ENCODE measurements at places on chromosomes 3 and 15.

DNA sequence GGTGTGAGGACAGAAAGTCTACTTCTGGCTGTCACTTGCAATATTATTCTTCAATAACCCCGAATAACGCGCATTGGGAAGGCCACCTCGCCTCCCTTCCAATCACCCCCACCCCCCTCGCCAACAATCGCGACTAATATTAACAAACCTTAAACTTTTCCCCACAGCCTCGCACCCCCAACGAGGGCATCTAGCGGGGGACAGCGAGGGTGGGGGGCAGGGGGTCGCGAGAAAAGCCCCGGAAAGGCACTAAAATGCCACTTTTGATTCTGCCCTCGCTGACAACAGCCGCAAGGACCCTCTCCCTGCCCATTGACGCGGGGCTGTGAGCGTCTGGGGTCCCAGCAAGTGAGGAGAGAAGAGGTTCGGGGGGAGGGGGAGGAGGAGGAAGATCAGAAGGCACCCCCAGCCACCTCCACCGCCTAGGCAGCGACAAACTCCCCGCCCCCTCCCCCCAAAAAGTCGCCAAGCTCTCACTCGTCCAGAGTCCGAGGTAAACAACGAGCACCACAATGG is 868 bp downstream of the SATB1 start:
- no peak for DNase-seq

DNA sequence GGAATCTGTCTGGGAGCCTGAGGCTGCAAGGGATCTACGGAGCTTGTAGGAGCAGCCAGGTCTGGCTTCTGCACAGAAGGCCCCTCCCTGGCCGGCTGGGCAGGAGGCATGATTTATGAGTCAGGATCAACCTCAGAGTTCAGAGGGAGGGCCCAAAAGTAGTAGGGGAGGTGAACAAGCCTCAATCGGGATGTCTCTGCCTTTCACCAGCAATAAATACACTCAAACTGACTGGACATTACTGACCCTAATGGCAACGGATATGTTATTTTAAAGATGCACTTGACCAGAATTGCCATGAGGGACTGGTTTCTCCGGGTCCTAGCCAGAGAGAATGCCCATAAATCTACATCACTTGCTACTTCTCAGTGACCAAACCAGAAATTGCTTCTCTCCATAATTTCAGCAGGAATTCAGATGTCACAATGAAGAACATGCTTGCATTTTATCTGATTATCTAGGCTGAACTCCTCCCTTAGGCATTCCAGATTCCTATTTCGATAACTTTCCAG is 109.6 kb upstream of the LMOD3 start:
- no peak for DNase-seq

DNA sequence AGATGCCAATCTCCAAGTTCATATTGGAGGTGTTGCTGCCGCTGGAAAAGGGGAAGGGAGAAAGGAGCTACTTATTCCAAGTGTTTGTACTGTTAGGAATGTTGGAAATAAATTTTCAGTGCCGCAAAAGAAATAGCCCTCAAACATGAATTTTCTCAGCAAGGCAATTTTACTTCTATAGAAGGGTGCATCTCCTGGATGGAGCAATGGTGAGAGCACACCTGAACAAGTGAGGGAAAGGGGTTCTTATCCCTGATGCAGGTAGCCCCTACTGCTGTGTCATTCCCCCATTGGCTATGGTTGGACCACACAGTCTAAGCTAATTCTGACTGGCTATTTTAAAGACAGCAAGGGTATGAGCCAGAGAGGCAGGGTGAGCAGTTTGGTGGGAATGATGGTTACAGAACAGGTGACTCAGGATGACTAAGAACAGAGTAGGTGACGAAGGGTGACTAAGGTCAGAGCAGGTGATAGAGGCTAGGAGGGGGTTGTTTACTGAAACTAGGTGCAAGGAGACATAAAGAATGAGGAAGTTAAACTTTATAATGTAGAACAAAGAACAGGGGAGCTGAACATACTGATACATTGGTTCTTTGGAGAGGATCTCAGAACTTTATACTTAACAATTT is 503.5 kb downstream of the EDEM1 start:
- DNase-seq: no peak

DNA sequence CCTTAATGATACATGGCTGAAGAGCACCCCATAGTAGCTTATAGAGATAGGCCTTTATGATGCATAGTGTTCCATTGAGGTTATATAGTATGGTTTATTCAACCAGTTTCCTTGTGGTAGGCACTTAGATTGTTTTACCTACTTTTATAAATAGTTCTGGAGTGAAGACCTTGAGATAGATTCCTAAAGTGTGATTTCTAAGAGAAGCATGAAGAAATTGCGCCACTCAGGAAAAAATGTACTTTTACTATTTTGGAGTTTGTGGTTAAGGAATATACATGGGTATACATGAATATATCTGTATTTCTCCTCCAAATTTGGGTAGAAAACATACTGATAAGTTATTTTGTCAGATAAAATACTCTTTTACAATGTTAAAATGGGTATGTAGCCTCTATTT is 70.5 kb downstream of the CHD2 start:
- DNase-seq: no peak

DNA sequence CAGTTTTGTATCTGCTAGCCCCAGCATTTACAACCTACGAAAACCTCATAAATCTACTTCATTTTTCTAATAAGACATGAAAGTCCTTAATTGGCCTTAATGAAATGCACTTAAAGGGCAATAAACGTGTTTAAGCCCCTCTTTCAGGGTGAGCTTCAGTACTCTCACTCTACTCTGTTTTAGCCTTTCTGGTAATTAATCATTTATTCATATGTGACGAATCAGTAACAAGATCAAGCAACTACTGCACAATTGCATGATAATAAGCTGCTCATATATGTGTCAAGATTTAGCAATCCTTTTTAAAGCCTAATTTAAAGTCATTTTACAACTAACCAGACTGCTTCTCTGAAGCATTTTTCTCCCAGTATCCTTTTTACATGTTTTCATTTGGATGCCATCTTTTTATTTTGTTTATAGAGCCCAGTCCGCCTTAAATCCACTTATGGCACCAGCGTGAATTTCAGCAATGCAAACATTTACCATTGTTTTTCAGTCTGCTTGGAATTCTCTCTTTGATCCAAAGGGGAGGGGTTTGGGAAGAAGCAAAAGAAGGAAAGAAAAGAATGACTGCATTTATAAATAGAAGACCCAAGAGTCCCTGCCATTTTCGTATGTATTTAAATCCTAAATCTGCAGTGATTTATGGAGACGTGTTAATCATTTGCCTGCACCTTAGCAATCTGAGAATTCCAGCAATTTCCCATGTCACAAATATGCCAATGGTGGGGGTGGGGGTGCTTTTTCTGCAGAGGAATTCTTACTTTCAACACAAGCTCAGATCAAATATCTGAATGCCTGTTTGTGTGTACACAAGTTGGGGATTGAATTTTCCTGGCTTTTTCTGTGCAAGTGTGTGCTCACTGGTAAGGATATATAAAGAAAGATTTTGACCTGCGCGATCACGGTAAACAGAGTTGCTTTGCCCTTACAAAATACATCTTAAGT is 230.8 kb upstream of the TBC1D5 start:
- peak; percentile 7 for DNase-seq

DNA sequence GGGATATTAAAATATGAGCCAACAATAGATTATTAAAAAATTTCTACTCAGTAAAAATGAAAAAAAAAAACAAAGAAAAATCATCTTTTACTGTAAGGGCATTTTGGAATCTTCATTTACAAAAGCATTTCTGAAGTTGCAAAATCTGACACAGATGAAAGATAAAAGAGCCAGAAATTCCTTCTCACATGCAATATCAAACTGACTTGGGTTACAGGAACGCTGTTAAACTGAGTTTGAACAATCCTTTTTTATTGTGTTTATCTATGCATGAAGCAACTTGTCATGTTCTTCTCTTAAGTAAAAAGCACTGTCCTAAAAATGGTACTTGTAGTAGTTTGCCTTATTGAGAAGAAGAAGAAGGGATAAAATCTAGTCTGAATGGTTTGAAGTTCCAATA is 468.5 kb upstream of the KCNMB2 start:
- no peak for DNase-seq

DNA sequence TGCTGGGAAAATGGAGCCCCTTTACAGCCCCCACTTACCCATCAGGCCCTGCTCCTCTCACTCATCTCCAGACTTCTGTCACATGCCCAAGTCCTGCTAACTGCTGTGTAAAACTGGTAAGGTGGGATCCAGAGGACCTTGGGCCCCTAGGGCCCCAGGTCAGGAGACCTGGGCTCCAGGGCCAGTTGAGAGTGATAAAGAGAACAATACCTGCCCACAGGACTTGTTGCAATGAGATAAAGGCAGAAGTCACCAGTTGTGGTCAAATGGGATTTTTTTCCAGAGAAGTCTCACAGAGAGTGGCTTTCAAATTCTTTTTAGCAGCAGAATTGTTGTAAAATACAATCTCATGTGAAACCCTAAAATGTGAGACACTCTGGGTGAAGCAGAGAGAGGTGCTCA is 753 bp downstream of the FURIN start:
- no peak for DNase-seq

GRCh38 chr15:32107477-32108080 is 77.3 kb downstream of the CHRNA7 start:
- DNase-seq: no peak

GRCh38 chr3:14471690-14472089 is 68.5 kb downstream of the GRIP2 start:
- no peak for DNase-seq

- no peak for DNase-seq
These were observed 45.9 kb upstream of the SEC61A1 start for GRCh38 chr3:128006061-128007032.

- DNase-seq: no peak
These were observed 28.4 kb upstream of the CHST2 start for GRCh38 chr3:143090976-143091837.

DNA sequence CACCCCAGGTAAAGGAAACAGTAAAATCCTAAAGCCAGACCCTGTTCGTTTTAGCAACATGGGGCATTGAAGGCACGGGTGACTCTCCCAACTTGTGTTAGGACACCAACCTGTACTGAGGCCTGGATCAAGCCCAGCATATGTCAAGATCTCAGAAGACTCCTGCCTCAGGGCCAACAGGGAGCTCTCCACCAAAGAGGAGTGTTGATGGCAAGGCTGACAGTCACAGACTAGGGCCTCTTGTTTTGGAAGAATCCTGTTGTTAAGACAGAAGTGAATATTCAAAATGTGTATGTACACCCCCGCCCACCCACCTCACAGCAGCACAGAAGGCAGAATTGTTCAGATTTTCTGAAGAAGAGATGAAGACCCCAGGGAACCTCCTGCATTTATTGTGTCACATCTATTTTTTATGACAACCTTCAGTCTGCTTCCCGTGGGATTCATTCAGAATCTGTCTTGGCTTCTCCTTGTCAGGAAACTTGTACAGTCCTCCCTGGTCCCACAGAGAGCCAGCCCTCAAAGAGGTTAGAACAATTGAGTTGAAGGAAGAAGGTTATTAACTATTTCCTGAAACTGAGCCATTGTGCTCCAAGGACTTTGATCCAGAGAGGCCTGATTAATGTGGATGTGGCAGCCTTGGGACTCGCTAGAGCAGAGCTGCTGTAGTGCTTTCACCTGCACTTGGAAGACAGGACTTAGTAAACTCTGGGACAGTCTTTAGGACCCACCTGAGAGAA is 61.7 kb upstream of the PLXNA1 start:
- peak; percentile 37 for DNase-seq

GRCh38 chr15:87829332-87830050 is 427.0 kb downstream of the NTRK3 start:
- DNase-seq: no peak

DNA sequence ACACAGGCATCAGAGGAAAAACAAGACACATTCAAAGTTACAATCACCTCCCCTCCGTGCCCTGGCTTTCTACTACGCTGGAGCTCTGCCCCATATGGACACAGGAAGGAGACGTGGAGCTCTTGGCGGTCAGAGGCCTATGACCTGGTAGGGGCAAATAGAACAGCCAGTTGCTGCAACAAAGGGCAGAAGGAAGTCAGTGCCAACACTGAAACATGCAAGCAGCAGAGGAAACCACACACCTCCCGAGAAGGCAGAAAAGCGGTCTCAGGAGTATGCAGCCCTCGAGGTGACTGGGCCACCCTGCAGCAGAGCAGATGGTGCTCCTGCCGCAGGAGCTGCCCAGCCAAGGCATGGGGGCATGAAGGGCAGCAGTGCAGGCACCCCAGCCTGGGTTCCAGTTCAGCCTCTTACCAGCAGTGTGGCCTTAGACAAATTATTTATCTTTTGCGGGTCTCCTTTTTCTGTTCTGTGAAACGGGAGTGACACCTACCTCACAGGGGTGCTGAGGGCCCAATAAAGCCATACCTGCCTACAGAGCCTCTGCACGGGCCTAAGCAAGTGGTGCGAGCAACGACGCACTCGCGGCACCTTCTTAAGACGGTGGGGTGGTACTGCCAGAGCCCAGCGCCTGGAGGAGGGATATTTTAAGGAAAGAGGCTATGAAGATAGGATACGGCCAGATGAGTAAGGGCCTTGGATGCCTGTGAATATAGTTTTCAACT is 8.6 kb downstream of the ZXDC start:
- DNase-seq: no peak

DNA sequence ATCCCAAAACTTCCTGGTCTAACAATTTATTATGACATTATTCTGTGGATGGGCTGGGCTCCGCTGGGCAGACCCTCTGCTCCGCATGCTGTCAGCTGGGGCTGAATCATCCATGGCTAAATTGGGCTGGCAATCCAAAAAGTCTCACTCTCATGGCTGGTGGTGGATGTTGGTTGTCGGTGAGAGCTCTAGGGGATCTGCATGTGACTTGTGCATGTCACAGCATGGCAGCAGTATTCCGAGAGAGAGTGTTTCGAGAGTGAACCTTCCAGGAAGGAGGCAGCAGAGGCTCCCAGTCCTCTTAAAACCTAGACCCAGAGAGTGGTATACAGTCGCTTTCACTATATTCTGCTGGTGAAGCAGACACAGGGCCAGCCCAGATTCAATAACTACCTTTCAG is 9.9 kb downstream of the RARB start:
- no peak for DNase-seq

DNA sequence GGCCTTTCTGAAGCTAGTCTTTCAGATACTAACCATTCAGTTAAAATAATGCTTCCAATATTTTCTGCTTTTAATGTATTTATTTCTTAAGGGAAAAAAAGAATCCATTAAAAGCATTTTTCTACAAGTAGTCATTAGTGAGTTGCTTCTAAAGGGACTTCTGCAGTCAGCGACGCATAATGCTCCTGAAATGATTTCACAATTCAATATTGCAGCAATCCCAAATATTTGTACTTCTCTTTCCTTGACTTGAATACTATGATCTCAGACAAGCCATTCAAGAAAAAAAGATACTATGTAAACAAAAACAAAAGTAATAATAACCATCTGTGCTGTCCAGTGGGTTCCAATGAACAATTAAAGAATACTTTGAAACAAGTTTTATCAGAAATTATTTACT is 681.0 kb downstream of the DIPK2A start:
- DNase-seq: no peak

DNA sequence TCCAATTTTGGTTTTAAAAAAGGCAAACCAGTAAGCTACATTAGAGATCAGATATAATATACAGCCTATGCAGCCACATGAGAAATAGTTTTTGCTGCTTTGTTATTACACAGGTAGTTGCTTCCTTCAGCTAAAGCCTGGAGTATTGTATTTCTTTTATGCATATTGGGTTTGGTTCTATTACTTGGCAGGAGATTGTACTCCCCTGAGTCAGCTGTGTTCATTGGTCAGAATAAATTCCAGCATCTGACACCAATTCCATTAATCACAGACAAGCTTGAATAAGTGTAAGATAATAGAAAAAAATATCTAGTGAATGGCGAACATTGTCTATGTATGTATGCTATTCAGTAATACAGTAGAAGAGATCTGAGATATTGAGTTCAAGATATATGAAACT is 26.1 kb upstream of the ZCWPW2 start:
- no peak for DNase-seq

- DNase-seq: no peak
These were observed 31.9 kb downstream of the THRB start for GRCh38 chr3:24462737-24463136.

GRCh38 chr3:49377483-49377882 is 19.3 kb upstream of the GPX1 start:
- DNase-seq: no peak

Data from HepG2 (cell line).